ENCODE measurements at places on chromosomes 16 and 17.

DNA sequence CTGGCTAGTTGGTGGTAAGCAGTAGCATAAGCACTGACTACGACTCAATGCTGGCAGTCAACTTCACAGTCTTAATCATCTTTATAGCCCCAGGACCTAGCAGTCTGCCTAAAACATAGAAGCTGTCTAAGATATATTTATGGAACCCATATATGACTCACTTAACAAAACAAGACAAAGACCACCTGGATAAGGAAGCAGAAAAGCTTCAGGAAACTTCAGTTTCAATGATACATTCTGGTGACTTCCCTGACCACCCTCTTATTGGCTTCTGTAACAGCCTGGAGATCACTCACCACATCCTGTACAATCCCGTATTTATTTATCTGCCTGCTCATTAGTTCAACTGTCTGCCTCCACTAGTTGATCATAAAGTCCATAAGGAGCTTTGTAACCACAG lies 95.5 kb downstream of the PMP22 start:
- DNase-seq, result no peak

DNA sequence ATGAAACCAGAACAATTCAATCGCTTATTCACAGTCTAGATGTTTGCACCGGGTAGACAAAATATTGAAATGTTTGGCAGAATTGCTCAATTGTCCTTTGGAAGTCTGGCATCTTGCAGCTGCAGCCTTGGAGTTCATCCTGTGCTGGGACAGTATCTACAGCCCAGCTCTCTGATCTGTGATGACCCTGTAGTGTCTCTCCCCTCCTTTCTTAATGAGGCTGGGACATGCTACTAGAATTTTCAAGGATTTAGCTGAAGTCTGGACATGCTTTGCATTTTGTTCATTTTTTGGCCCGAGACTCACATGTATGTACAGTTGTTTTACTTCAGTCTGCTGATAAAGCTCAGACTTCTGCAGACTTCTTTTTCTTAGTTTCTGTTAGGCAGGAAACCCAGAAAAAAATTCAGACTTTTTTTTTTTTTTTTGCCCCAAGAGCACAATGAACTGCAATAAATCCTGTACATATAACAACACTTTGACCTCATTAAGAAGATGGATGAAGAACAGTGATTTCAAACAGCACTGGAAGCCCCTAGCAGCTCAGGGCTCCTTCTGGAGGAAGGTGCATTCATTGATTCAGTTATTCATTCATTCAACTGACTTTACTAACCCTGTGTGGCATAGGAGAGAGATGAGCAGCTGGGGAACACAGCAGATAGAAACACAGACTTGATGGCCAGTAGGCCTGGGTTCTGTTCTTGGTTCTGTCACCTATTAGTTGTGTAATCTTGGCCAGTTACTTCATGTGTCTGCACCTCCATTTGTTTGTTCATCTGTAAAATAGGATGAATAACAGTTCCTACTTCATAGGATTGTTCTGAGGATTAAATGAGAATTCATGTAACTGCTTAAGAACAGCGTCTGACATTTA lies 210.0 kb downstream of the MAP2K4 start:
- no peak for DNase-seq

GRCh38 chr17:82655523-82655922 lies 7.3 kb upstream of the WDR45B start:
- DNase-seq, result no peak

- DNase-seq, result no peak
Measured at GRCh38 chr16:83308414-83308813, 499.4 kb upstream of the HSBP1 start.

DNA sequence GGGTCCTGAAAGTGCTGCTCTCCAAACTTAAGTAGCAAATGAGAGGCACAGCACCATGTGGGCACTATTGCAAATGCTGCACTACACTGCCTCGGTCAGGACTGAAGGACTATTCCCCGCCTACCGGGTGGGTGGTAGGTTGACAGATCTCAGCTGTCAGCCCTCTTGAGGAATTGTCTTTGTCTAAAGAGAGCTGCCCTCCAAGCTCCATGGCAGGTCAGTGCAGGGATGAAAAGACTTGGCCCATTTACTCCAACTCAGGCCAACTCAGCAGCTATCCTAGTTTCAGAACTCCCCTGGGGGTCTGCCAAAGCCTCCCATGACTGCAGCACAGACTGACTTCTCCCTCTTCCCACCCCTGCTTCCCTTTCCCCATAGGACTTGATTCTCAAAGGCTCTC lies 3.4 kb upstream of the PDZD9 start:
- DNase-seq, result no peak

All from CD8-positive, alpha-beta T cell (primary cell).